ENCODE measurements at places on chromosomes 16 and 17.

DNA sequence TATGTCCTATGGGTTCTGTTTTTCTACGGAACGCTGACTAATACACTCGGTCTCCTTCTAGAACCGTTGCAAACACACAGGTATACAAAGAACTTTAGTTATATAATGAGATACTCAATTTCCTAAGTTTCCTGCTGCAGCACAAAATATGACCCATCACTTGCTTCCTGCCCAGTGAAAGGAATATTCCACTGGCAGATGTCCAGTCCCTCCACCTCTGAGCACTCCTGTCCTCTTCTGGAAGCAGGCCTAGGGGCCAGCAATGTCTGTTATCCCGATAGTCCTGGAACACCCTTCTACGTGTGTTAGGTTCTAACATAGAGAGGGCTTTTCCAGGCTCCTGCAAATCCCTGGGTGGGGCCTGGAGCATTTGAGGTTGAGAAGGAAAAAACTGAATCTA lies 32.7 kb downstream of the ADAMTS18 start:
- DNase-seq: no peak

GRCh38 chr17:10843811-10844210 lies 5.9 kb upstream of the PIRT start:
- DNase-seq: no peak

DNA sequence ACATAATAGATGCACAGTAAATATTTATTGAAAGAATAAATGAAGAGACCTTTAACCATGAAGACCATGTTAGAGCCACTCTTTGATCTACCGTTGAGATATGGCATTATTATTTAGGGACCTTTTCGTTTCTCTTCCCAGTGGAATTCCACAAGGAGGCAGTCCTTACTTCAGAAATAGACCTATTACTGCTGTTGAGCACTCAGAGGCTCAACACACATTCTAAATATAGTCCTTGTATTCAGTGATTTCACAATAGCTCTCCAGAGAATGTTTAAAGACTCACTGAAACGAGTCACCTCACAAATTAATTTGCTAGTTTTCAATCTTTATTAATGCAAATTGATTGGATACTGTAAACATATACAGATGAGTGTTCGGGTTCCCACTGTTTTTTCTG lies 603.8 kb downstream of the CDH8 start:
- no peak for DNase-seq

- no peak for DNase-seq
Observed at GRCh38 chr16:57915811-57916488, 55.0 kb downstream of the CNGB1 start.

DNA sequence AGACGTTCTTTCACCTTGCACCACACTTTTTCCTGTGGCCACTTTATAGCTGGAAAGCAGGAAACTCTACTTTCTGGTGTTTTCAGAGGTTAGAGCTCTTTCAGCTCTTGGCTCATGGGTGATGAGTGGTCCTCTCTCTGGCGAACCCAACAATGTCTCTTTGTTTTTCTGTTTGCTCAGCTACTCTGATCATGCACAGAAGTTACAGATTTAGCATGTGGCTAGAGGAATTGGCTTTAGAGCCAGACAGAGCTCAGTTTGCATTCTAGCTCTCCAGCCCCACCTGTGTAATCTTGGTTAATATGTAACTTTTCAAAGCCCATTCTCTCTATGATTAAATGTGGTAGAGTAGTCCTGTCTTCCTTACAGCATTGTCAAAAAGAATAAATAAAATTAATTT lies 225.2 kb downstream of the HAPSTR1 start:
- DNase-seq: no peak

DNA sequence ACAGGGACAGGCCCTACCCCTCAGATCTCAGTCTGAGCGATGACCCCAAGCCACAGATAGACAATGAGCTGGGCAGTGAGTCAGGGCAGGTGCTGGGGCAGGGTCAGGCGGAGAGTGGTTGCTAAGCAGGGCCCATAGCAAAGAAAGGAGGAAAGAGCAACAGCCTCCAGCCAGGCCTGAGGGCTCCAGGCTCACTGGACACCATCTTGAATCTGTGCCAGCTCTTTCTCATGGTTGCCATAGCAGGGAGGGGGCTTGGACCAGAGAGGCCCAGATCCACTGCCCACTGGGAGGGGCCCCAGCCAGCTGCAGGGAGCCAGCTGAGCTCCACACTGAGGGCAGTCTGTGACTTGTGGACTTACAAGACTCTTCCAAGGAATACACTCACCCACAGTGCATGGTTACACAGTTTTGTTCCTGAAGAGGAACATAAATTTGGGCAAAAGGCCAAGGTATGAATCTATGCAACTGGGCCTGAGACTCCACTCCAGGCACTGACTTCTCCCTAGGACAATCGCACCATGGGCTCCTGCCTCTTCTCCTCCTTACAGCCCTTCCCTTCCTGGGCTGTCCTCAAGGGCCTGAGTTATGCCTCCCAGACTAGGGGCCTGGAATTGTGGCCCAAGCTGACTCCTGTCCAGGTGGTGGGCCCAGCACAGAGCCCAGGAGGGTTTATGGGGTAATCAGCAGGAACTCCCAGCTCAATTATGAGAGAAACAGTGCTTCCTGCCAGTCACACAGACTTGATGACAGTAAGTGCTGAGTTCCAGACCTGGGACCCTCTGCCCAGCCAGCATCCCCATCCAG lies 59.9 kb downstream of the BEAN1 start:
- no peak for DNase-seq

All from activated naive CD8-positive, alpha-beta T cell treated with anti-CD3 and anti-CD28 coated beads for 36 hours (primary cell).